PC-9 (cell line): ENCODE measurements at places on chromosomes 1 and 21. TPM values are rescaled to one million over a fixed set of nuclear protein-coding genes. Genes with fewer than 3 reads are reported as not detected.

Gene LHX8
- total RNA-seq = not detected in 2 replicates

Gene SYT2
- total RNA-seq = 0.07 TPM in 1 of 2 replicates, not detected in the other

Gene NBPF10
- total RNA-seq = 5.0 and 5.7 TPM in 2 replicates

Gene PLA2G2D
- not detected in 2 replicates for total RNA-seq

Gene IGSF3
- 27.8 and 30.1 TPM in 2 replicates for total RNA-seq

Gene CLCA4
- total RNA-seq = not detected in 2 replicates

Gene LRRC71
- total RNA-seq = not detected in 2 replicates

- DNase-seq = no peak
Measured at GRCh38 chr1:11324567-11325165, 51.7 kb downstream of the UBIAD1 start.

DNA sequence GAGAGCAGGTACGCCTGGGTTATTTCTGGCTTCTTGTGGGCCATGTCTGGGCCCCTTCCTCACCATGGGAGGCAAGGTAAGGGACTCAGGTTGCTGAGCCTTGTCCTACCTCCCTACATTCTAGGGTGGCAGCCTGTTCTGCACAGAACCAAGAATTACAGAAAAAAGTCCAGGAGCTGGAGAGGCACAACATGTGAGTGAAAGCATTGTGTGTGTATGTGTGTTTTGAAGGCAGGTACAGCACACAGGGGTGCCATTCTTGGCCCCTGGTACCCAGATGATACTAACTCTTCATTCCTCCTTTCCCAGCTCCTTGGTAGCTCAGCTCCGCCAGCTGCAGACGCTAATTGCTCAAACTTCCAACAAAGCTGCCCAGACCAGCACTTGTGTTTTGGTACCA lies 4.4 kb downstream of the JTB start:
- DNase-seq = no peak

- no peak for DNase-seq
Measured at GRCh38 chr1:114702737-114703136, 7.4 kb upstream of the AMPD1 start.

- DNase-seq = peak; percentile 62
Measured at GRCh38 chr21:42056996-42057689, 14.0 kb upstream of the UMODL1 start.

DNA sequence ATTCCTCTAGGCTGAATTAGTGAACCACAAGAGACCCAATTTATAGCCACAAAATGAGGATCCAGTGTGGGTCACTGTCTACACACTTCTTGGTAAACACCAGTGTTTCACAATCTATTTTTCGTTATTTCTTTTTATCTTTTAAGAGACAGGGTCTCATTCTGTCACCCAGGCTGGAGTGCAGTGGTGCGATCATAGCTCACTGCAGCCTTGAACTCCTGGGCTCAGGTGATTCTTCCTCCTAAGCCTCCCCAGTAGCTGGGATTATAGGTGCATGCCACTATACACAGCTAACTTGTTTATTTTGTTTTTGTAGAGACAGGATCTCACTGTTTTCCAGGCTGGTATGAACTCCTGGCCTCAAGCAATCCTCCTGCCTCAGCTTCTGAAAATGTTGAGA lies 29.3 kb upstream of the SLC45A3 start:
- DNase-seq = no peak

DNA sequence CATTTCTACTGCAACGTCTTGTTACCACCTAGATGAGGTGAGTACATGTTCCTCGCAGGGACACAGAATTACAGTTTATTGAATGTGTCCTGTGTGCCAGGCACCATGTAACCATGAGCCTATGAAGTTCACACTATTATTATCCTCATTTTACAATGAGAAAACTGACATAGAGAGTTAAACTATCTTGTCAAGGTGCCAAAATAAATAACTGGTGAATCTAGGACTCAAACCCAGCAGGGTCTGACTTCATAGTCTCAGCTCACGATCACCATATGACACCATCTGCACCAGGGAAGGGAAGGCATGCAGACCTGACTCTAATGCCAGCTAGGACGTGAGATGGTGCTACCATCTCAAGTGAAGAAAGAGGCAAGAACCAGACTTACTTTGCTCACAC lies 2.4 kb downstream of the SELE start:
- DNase-seq = no peak

DNA sequence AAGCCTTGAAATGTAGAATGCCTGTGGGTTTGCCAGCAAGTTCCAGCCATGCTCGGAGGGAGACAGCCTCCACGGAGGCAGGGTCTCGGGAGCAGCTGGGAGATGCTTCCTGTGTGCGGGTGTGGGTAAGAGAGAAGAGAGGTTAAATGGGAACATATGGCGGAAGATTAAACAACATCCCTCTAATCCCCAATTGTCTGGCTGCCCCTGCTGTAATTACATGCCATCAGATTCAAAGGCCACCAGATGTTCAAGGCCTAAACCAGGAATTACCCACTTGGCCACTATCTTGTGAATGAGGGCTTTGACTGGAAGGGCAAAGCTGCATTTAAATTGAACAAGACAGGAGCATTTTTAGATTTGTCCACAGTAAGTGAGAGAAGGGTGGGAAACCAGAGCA lies 81.4 kb upstream of the BACE2 start:
- no peak for DNase-seq

- no peak for DNase-seq
Measured at GRCh38 chr1:97913506-97914139, 7.2 kb downstream of the DPYD start.

DNA sequence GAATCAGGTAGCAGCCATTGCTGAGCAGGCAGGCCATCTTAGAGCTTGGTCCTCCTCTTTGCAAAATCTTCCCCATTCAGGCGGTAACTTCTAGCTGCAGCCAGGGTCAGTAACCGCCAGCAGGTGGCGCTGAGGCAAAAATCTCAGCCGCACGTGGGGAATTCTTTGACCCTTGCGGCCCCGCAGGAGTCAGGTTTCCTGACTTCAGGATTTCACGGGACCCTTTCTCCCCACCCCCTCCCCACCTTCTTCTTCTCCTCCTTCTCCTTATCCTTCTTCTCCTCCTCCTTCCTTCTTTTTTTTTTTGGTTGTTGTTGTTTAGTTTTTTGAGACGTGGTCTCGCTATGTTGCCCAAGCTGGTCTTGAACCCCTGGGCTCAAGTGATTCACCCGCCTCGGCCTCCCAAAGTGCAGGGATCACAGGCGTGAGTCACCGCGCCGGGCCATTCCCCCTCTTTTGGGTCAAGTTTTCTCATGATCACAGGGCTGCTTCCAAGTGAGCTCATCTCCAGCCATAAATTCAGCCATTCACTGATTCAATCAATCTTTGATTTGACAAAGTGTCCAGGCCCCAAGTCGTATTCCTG lies 33.4 kb upstream of the TENT5B start:
- peak; percentile 51 for DNase-seq

DNA sequence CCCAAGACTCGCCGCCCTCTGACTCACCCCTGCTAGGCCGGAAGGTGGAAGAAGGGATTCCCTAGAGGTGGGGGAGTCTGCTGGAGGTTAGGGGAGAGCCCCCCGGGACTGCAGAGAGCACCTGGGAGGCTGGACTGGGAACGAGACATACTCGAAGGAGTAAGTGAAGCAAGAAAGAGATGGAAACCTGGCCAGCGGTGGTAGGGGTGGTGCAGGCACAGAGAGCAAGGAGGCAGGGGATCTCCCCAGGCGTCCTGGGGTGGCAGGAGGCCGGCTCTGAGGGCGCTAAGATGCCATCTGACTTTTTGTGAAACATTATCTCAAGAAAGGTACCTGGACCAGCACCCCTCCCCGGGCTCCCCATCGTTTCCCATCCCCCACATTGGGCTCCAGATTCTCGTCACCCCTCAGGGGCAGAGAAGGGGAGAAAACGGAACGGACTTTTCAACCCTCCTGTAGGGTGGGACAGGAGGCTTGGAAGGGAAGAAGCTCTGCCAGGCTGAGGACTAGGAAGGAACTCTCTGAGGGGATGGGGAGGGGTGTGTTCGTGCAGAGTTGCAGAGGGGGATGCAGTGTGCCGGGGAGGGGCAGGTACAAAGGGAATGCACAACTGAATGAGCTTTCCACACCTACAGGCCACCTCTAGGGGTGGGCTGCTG lies 708 bp downstream of the CHRNB2 start:
- DNase-seq = no peak

- no peak for DNase-seq
Measured at GRCh38 chr1:112538883-112539282, 30.1 kb downstream of the WNT2B start.

DNA sequence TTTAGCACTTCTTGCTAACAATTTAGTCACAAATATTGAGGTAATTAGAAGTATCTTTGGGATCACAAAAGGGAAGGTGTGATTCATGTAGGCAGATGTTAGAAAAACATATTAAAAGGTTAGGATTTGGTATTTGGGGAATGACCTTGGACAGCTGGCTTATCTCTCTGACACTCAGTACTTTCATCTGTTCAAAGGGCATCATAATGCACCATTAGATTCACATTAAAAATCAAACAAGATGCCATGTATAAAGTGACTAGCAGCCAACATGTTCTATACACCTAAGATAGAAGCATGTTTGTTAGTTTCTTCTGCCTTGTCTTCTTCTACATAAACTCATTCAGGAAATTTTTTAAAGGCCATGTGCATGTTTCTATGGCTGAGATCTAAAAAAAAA lies 56.5 kb upstream of the ESRRG start:
- no peak for DNase-seq
